ENCODE measurements at places on chromosomes 2 and 18. TPM values are rescaled to one million over a fixed set of nuclear protein-coding genes. Genes with fewer than 3 reads are reported as not detected.
A peak's percentile ranks its signal among the peaks of the same experiment; 100 is the strongest.

DNA sequence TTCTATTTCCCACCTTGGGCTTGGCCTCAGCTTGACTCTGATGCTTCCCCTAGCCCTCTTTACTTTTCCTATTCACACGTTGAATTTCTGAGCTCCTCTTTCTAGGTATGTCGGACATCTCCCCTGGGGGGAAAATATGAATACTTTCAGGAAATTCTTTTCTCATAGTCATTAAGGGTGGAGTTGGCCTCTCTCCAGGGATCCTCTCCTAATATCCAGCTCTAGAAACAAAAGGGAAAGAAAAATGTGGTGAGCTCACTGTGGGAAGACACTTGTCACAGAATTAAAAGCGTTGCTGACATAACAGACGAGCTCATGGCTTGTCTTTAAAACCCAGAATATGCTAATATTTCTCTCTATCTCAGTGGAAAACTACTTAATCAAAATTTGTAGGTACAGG lies 132.7 kb upstream of the MEX3C start:
- DNase-seq = no peak

- no peak for DNase-seq
These were observed 755.8 kb upstream of the PIK3C3 start for GRCh38 chr18:41199212-41199611.

GRCh38 chr2:10329880-10330699 lies 27.4 kb downstream of the HPCAL1 start:
- DNase-seq = peak; percentile 20

SMYD5 gene
- total RNA-seq = 15.0 TPM

DPP4 gene
- total RNA-seq = 6.0 TPM

LYPD1 gene
- 66.5 TPM for total RNA-seq
